ENCODE measurements at places on chromosomes 4 and X.

- DNase-seq = no peak
Observed at GRCh38 chr4:3280466-3280865, 12.4 kb upstream of the RGS12 start.

- peak; percentile 39 for DNase-seq
Observed at GRCh38 chr4:139301821-139302611, at the start of gene NDUFC1. Gene NDUFC1 (minus strand): TSS chr4:139302477. CDS start chr4:139295798, 6,679 bp downstream.

- DNase-seq = no peak
Observed at GRCh38 chrX:71928856-71929255, 18.2 kb downstream of the NHSL2 start.

DNA sequence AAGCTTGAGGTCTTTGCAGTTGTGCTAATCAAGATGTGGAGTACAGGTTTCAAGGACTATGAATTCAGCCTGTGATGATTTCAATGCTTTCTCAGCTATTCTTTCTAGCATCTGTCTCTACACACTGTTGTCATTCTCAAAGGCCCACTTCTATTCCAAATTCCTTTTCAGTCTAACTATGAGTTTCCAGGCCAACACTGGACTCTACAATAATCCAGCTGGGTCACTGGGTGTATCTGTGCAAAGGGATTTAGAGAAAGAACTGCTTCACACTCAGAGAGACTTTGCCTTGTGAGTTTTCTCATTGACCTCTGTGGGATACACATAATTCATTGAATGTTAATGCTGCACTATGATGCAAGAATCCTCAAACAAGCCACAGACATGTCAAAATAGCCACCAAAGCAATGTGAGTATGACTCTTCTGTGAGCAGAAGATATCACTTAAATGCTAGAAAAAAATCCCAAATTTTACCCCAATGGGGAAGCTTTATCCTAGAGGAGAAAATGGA lies 171.8 kb upstream of the CLNK start:
- no peak for DNase-seq

GRCh38 chr4:18722748-18723191 lies 701.2 kb upstream of the LCORL start:
- no peak for DNase-seq

- no peak for DNase-seq
Observed at GRCh38 chr4:48109413-48110263, 24.4 kb downstream of the TXK start.
